ENCODE measurements at places on chromosomes 4 and X.
A peak's percentile ranks its signal among the peaks of the same experiment; 100 is the strongest.

DNA sequence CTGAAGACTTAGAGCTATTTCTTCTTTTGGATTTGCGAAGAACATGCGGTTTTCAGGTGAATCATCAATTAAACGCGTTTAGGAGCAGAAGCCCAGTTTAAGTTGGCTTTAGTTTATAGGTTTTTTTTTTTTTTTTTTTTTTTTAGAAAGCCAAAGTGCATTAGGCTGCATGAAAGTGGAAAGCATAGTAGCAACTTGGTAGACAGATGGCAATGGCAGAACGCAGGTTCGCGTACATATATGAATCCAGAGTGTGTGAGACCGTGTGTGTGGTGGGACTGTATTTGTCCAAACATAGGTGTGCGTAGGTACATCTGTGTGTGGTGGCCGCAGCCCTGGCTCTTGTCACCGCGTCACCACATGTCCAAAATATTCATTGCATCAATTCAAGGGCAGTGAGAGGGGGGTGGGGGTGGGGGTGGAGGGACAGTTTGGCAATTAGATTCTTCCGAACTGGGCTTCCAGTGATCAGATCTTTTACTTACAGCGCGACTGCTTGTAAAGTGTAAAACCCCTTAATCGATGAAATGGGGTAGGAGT, 901 bp downstream of the JADE1 start:
- peak; percentile 56 for DNase-seq

GRCh38 chr4:9949573-9949972, 71.7 kb downstream of the SLC2A9 start:
- DNase-seq: no peak

GRCh38 chr4:56531823-56532222, 26.2 kb downstream of the ARL9 start:
- no peak for DNase-seq

DNA sequence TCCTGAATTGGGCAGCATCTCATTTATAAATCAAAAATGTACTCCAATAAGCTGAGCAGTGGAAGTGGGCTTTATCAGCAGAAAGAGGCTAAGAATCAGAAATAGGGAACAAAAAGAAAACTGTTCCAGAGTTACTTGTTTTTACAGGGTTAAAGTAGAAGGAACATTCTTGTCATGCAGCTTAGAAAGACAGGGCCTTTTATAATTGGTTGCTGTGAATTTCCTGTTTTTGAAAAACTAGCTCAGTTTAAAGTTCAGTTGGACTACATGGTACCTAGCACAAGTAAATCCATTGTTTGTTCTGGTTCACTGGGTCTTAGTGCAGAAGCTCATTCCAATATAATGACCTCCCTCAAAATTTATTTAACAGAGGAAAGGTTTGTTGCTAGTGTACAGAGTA, 200.8 kb downstream of the GRIA2 start:
- DNase-seq: peak; percentile 1

Data from kidney tubule cell (primary cell).